ENCODE measurements at places on chromosomes 13 and 19.
A peak's percentile ranks its signal among the peaks of the same experiment; 100 is the strongest.

- no peak overlapping the region for H3K27ac ChIP-seq
- H3K4me1 ChIP-seq: no peaks in the 10 kb centered on the region
- H3K4me3 ChIP-seq: no peak overlapping the region
- no peaks in the 10 kb centered on the region for H3K36me3 ChIP-seq
- no peaks in the 10 kb centered on the region for H3K27me3 ChIP-seq
These were observed 15.9 kb upstream of the NOP53 start for GRCh38 chr19:47729468-47729798.

DNA sequence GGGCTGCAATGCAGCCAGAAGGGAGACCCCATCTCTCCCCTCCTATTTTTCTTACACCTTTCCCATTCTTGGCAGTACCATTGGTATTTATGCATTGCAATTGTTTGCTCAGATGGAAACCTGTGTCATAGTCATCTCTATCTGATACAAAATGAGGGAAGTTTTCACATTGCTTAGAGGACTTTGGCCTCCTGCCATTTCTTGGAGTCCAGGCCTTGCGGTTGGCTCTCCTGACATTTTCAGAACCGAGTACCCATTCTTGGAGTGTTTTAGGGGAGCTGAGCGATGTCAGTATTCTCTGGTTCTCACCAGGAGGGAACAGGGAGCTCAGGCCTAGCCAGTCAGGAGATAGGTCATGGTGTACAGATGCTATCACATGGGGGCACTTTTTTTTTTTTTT lies 1.5 kb downstream of the SIN3B start:
- H3K27ac ChIP-seq: no peak overlapping the region
- H3K4me3 ChIP-seq: no peak overlapping the region
- H3K36me3 ChIP-seq: peaks cover 4% of the 10 kb centered on the region
- H3K4me1 ChIP-seq: peaks cover 20% of the 10 kb centered on the region
- H3K27me3 ChIP-seq: peaks cover 11% of the 10 kb centered on the region

DNA sequence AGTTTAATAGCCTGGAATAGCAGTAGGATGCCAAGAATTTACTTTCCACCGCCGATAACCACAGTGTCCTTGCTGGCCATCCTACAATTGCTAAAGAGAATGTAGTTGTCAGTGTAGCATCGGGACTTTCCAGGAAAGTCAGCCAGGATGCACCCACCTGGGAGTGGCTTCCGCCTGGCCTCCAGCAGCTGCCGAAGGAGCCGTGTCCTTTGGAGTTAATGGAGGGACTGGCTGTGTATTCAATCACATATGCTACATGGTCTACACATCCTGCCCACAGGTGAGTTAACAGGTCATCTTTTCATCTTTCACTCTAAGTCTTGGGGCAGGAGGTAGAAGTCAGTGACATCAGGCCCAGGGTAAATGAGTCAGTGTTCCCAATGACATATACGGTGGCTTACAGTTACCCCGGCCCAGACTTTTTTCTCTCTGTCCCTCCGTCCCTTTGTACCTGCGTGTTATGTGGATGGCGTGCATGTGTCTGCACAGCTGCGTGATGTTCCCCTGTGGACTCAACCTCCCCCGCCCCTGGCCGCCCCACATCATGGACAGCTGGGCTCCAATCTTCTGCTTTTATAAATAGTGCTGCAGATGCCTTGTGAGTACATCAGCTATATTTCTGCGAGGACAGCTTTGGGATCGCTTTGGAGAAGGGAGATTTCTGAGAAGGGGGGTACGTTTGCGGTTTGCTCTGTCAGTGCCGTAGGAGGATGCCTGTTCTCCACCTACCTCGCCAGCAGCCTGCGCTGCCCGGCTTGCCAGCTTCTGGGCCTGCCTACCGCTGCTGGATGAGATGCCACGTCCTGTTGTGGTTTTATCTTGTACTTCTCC lies 63.1 kb downstream of the ATP11A start:
- peak; percentile 31 for DNase-seq
- no peaks in the 10 kb centered on the region for H3K27me3 ChIP-seq
- peaks cover 12% of the 10 kb centered on the region for H3K4me1 ChIP-seq
- no peaks in the 10 kb centered on the region for H3K36me3 ChIP-seq
- H3K27ac ChIP-seq: no peak overlapping the region
- no peak overlapping the region for H3K4me3 ChIP-seq

GRCh38 chr19:40594657-40595091 lies 6.5 kb upstream of the LTBP4 start:
- H3K27ac ChIP-seq: no peak overlapping the region
- peaks cover 5% of the 10 kb centered on the region for H3K36me3 ChIP-seq
- H3K4me1 ChIP-seq: peaks cover 2% of the 10 kb centered on the region
- H3K4me3 ChIP-seq: no peak overlapping the region
- H3K27me3 ChIP-seq: peaks cover 2% of the 10 kb centered on the region

- H3K36me3 ChIP-seq: no peaks in the 10 kb centered on the region
- H3K27ac ChIP-seq: no peak overlapping the region
- H3K4me3 ChIP-seq: no peak overlapping the region
These were observed 133.0 kb downstream of the SIPA1L3 start for GRCh38 chr19:38039966-38040365.

GRCh38 chr13:62598708-62599107 lies 1183.1 kb upstream of the PCDH20 start:
- DNase-seq: no peak
- H3K4me3 ChIP-seq: no peak overlapping the region
- no peaks in the 10 kb centered on the region for H3K36me3 ChIP-seq
- no peaks in the 10 kb centered on the region for H3K4me1 ChIP-seq
- H3K27ac ChIP-seq: no peak overlapping the region

DNA sequence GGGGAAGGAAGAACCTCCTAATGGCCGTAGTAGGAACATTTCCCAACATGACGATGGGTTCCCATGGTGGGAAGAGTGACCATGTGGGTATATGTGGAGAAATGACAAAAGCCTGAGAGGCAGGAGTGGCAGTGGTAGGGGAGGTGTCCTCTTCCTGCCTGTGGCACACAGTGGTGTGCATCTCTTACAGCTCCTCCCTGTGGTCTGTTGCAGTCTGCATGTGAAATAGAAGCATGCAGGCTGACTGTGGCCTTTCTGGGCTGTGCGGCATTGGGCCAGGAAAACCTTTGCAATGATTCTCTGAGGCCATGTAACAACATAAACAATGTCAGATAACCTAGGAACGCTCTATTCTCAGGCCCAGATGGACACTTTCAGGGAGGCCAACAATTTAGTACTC lies 84.0 kb downstream of the LACC1 start:
- no peak for DNase-seq
- no peak overlapping the region for H3K27ac ChIP-seq
- H3K36me3 ChIP-seq: no peaks in the 10 kb centered on the region
- no peaks in the 10 kb centered on the region for H3K4me1 ChIP-seq
- no peaks in the 10 kb centered on the region for H3K27me3 ChIP-seq

DNA sequence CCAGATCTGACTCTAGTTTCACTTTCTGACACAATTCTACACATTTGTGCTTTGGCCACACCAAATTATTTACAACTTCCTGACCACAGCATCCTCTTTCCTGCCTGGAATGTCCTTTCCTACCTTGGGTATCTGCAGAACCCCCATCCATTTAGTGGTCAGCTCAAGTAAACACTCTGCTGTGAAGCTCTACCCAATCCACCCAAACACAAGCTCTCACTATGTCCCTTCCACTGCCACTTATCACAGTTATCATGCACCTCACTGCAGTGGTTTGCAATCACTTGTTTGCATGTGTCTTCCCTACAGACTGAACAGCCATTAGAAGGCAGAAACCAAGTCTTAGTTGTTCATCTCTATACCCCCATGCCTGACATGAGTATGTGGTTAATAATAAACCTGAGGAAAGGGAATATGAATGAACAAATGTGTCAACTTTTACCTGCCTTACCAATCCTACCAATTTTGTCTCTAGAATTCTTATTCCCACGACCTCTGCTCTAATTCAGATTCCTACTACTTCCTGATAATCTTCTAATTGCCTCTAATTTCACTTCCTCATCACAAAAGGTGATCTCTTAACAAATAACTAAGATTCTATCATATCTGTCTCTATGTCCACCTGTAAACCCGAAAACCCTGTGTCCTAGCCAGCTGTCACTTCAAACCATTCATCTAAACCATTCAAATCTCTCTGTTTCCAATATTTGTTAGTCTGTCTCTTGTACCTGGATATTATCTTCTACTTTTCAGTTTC lies 25.1 kb downstream of the LNX2 start:
- H3K27ac ChIP-seq: no peak overlapping the region
- H3K4me1 ChIP-seq: no peaks in the 10 kb centered on the region
- H3K36me3 ChIP-seq: no peaks in the 10 kb centered on the region
- DNase-seq: no peak
- H3K4me3 ChIP-seq: no peak overlapping the region

- H3K27me3 ChIP-seq: no peaks in the 10 kb centered on the region
- no peaks in the 10 kb centered on the region for H3K36me3 ChIP-seq
- DNase-seq: no peak
- H3K4me3 ChIP-seq: no peak overlapping the region
- no peak overlapping the region for H3K27ac ChIP-seq
These were observed 160.2 kb downstream of the PDS5B start for GRCh38 chr13:32746474-32746873.

GRCh38 chr13:53005626-53006025 lies 23.0 kb upstream of the OLFM4 start:
- no peaks in the 10 kb centered on the region for H3K27me3 ChIP-seq
- H3K36me3 ChIP-seq: no peaks in the 10 kb centered on the region
- H3K4me3 ChIP-seq: no peak overlapping the region
- no peak for DNase-seq

- H3K36me3 ChIP-seq: no peaks in the 10 kb centered on the region
- no peaks in the 10 kb centered on the region for H3K27me3 ChIP-seq
- DNase-seq: no peak
These were observed 344.1 kb downstream of the RFC3 start for GRCh38 chr13:34161931-34162543.

DNA sequence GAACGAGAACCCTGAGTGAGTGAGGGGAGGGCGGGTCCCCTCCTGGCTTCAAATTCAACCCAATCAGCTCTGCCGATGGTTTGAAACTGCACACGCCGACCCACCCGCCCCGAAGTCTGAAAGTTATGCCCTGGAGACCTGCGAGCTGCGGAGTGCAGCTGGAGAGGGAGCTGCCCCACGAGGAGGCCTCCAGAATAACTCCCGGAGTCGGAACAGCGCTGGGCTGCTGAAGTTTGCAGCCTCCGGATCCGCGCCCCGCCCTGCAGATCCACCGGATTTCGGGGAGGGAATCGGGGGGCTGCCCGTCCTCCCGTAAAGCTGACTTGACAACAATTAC lies 7.0 kb downstream of the POU4F1 start:
- no peak overlapping the region for H3K4me3 ChIP-seq
- H3K4me1 ChIP-seq: peaks cover 29% of the 10 kb centered on the region
- no peak overlapping the region for H3K27ac ChIP-seq
- no peak for DNase-seq
- H3K27me3 ChIP-seq: peaks cover 55% of the 10 kb centered on the region

- peaks cover 6% of the 10 kb centered on the region for H3K36me3 ChIP-seq
These were observed 130.8 kb downstream of the KDM4B start for GRCh38 chr19:5099701-5100221.

GRCh38 chr19:18155095-18156087 lies 2.4 kb downstream of the PIK3R2 start:
- DNase-seq: no peak
- H3K4me3 ChIP-seq: no peak overlapping the region
- H3K27ac ChIP-seq: no peak overlapping the region
- H3K36me3 ChIP-seq: peaks cover 9% of the 10 kb centered on the region
- H3K4me1 ChIP-seq: peaks cover 41% of the 10 kb centered on the region

GRCh38 chr13:59458908-59459579 lies 704.7 kb downstream of the DIAPH3 start:
- H3K27ac ChIP-seq: no peak overlapping the region
- no peaks in the 10 kb centered on the region for H3K4me1 ChIP-seq
- H3K27me3 ChIP-seq: no peaks in the 10 kb centered on the region
- no peak overlapping the region for H3K4me3 ChIP-seq
- no peak for DNase-seq

- no peak for DNase-seq
- H3K4me3 ChIP-seq: no peak overlapping the region
- H3K27ac ChIP-seq: no peak overlapping the region
- H3K36me3 ChIP-seq: no peaks in the 10 kb centered on the region
These were observed 16.1 kb downstream of the ADGRE1 start for GRCh38 chr19:6903446-6903845.

DNA sequence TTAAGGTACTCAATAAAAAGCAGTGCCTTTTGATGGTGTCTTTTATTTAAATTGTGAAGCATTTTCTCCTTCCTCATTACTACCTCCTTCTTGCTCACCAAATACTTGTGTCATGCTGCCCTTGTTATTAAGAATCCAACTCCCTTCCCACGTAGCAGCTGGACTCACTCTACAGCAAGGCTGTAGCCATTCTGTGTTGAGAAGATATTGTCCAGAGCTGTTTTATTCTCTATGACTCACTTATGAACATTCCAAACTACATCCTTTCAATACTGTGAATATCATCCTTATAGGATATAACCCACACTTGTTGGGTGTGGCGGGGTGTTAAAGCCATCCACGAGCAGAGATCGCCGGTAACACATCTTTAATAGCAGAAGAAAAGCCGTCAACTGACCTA lies 1671.5 kb upstream of the SLC10A2 start:
- no peaks in the 10 kb centered on the region for H3K4me1 ChIP-seq
- H3K4me3 ChIP-seq: no peak overlapping the region
- no peak for DNase-seq
- no peaks in the 10 kb centered on the region for H3K36me3 ChIP-seq

GRCh38 chr19:16899566-16900075 lies 10.8 kb downstream of the F2RL3 start:
- DNase-seq: no peak
- peaks cover 8% of the 10 kb centered on the region for H3K27me3 ChIP-seq
- no peaks in the 10 kb centered on the region for H3K36me3 ChIP-seq
- H3K27ac ChIP-seq: no peak overlapping the region
- H3K4me3 ChIP-seq: no peak overlapping the region

DNA sequence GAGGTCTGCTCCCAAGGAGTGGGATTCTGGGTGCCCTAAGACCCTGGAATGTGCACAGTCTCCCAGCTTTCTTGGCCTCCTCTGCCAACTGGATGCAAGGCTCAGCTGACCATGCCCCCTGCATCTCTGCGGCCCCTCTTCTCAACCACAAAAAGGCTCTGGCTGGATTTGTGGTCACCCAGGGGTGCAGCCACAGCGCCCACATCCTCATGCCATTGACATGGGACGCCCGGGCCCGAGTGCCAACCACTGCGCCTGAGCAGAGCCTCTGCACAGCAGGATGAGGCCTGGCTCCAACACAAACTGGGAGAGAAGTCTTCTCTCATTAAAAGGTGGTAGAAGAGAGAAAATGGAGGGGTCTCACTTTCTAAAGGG lies 103.5 kb downstream of the FOXO1 start:
- peaks cover 21% of the 10 kb centered on the region for H3K36me3 ChIP-seq
- H3K4me1 ChIP-seq: peaks cover 62% of the 10 kb centered on the region
- DNase-seq: no peak
- no peaks in the 10 kb centered on the region for H3K27me3 ChIP-seq

- H3K4me1 ChIP-seq: no peaks in the 10 kb centered on the region
- DNase-seq: no peak
- H3K4me3 ChIP-seq: no peak overlapping the region
These were observed 1314.6 kb downstream of the EFNB2 start for GRCh38 chr13:105220881-105221280.
